ENCODE measurements at places on chromosomes 4 and X. TPM values are rescaled to one million over a fixed set of nuclear protein-coding genes. Genes with fewer than 3 reads are reported as not detected.

PRDM8 gene
- total RNA-seq, result 1.6 TPM

AMTN gene
- total RNA-seq, result not detected

NHS gene
- total RNA-seq, result 6.7 TPM

USO1 gene
- 55.2 TPM for total RNA-seq

SYNPO2 gene
- 0.28 TPM for total RNA-seq

YTHDC1 gene
- total RNA-seq, result 83.0 TPM

TRAPPC11 gene
- total RNA-seq, result 27.7 TPM

ZCCHC4 gene
- 11.7 TPM for total RNA-seq

DNA sequence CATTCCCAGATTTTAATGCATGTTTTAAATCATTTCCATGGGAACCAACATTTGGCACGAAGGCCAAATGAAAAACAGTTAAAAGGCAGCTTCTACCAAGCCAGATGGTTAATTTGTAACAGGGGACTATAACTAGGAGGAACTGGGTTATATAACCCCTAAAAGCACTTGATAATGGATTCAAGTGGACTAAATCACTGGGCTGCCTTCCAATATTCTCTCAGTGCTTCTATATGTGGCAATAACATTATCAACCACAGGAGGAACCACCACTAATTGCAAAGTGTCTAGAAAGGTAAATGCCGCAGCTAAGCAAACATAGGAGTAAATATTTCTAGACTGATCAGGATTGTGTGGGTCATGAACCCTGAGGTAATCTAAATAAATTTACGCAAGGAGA is 391.5 kb downstream of the UBE2NL start:
- DNase-seq, result no peak

DNA sequence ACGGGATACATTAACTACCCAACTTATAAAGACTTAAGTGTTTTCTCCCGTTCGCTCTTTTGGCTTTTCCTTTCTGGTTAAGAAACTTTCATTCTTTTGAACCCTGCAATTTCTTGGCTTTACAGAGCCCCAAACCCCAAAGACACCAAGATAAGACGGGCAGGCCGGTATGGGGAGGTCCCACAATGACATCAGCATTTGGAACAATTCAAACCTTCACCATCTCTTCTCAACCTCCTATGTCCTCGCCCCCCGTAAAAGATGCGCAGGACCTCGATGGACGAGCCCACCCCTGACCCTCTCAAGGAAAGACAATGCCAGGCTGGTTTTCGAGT is 999 bp downstream of the ZNF518B start:
- no peak for DNase-seq

GRCh38 chrX:133897593-133898163 is 87.7 kb downstream of the GPC3 start:
- no peak for DNase-seq

- DNase-seq, result peak; percentile 70
These were observed 11.8 kb upstream of the HSD17B10 start for GRCh38 chrX:53445977-53446376.

DNA sequence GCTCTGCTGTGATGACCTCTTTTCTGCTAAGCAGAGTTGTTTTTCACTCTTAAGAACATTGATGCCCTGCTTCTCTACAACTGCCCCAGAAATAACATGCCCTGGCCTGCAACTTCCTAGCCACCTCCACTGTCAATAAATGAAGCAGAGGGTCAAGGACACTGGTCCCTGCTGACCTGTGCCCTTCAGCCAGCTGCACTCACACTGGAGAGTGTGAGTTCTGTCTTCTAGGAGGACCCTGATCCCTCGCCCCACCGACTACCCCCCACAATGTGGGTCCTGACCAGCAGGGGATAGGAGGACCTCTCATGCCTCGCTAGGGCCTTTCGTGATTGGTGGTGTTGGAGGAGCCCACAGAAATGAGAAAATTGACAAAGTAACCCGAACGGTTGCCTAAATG is 408.1 kb upstream of the GALNT7 start:
- DNase-seq, result no peak

- no peak for DNase-seq
These were observed 111.3 kb downstream of the CBLL2 start for GRCh38 chrX:22383988-22384387.

- DNase-seq, result no peak
These were observed 116.3 kb upstream of the TMEM150C start for GRCh38 chr4:82678051-82678450.

DNA sequence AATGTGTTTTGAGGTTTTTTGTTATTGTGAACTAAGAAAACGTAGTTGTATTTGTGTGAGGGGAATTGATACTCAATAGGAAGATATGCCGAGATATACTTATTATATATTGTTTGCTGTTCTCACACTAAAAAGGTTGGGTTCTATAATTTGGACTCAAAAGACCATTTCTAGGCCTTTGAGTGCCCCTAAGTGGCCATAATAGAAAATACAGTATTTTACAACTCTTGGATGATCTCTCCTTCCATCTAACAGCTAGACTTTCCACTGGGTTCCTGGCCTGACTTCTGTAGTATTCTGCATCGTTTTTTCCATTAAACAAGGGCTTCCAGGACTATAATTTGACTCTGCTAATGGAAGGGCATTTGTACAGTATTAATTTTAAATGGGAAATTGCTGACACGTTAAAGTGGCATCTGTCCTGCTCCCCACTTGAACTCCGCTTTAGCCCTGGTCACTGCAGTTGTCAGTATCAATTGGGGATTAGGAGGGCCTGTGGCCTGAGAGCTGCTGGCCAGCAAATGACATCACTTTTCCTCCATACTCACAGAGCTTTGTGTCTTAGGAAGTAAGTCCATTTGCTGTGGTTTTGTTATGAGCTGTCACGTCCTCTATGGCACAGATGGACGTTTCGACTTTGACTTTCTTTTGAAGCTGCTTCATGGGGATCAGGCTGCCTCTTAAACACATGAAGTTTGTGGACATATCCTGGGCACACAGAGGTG is 176.9 kb downstream of the SLIT2 start:
- no peak for DNase-seq

DNA sequence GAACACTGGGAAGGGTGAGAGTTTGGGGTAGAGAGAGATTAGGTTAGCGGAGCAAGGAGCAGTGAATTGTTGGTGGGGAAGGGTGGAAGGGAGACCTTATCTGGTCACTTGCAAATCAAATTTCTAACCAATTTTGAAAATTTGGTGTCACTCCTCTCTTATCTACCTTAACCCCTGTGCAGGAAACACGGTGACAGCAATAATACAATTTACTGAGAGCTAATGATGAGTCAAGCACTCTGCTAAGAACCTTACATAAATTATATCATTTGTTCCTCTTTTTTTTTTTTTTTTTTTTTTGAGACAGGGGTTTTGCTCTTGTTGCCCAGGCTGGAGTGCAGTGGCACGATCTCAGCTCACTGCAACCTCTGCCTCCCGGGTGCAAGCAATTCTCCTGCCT is 116.4 kb downstream of the C4orf51 start:
- DNase-seq, result no peak

GRCh38 chrX:48470110-48470832 is at the start of gene SLC38A5:
TSS of gene SLC38A5 (minus strand) at chrX:48470260. CDS start at chrX:48467924, 2,336 bp downstream.
- DNase-seq, result no peak

DNA sequence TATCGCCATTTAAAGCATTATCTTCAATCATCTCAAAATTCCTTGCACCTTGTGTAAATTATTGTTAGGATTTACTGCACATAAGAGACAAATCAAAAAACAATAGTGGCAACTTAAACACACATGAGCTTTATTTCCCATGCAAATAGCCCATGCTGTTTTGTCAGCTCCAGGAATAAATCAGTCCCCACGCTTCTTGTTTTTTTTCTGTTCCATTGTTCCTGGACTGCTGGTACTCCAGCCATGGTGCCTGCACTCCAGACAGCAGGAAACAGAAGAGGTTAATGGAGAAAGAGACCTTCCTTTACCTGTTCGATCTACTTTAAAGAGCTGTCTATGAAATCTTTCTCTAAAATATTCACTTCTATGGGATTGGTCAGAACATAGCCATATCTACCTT is 1515.7 kb upstream of the TENM3 start:
- no peak for DNase-seq

DNA sequence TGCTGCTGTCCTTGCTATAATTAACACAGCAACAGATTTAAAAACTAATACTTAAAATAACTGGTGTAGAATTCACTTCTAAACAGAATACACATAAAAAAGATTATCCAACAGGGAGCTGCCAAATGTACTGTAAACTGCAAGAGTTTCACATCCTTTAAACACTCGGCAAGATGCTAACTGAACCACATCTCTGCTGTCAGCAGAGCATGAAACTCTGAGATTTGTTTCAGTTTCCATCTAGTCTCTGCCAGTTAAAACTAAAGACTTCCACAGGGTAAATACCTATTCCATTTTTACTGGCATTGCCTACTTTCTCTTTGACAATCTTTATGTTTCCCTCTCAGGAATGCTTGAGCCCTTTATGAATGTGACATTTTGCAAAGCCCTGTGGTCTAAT is 127.7 kb downstream of the SLC7A11 start:
- DNase-seq, result no peak

- no peak for DNase-seq
These were observed 6.9 kb upstream of the VEGFC start for GRCh38 chr4:176799653-176800052.

DNA sequence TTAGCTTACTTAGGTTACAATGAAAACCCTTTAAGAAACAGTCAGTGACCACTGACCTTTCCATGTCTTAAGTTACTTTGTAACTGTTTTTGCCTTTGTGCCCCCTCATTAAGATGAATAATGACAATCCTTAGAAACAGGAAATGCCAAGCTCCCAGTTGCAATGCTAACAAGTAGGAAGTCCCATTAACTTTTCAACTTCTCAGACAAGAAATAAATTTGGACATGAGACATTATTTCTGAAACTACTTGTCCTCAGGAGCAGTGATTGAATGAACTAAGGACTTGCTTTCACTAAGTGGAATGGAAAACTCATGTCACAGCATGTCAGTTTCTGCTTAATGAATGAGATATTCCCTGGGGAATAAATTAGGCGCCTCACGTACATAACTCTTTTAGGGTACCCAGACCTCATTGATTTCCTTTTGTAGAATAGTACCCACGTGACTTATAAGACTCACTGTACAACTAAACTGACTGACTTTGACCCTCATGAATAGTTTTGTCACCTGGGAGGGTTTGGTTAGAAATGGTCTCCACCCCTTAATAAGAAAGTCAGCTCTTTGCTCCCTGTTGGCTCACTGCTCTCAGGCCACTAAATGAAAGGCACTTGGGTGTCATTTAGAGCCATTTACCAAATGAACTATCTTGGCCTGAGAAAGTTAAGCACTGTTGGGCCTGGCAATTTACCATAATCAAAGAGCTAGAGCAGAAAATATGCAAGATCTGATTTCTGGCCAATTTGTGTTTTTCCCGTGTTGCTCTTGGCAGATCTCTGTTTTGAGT is 383.9 kb downstream of the RPA4 start:
- no peak for DNase-seq

DNA sequence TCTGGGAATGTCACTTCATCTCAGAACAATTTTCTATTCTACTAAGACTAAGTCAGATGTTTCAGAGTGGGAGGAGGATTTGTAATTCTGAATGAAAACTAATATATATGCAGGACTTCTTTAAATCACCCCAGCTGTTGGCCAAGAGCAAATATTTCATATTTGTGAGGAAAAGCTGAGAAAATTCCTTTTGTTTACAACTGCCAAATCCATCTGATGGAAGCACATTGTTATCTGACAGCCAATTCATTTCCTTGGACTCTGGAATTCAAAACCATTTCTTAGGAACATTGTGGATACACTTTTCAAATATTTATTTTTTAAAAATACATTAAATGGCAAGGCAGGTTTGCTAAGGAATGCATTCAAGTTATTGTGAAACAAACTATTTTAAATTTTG is 8.0 kb downstream of the SLIT2 start:
- DNase-seq, result no peak

GRCh38 chrX:107725761-107726555 is 49.6 kb downstream of the TSC22D3 start:
- no peak for DNase-seq

GRCh38 chr4:121026034-121026433 is 46.3 kb downstream of the NDNF start:
- no peak for DNase-seq

Data from activated CD4-positive, alpha-beta T cell treated with anti-CD3 and anti-CD28 coated beads for 36 hours (primary cell).